ENCODE measurements at places on chromosomes 4 and X. TPM values are rescaled to one million over a fixed set of nuclear protein-coding genes. Genes with fewer than 3 reads are reported as not detected.

GDI1 gene
- polyA plus RNA-seq, result 108 TPM

DCAF8L1 gene
- polyA plus RNA-seq, result not detected

SNX25 gene
- polyA plus RNA-seq, result 18.5 TPM

SATL1 gene
- polyA plus RNA-seq, result 0.61 TPM

RXFP1 gene
- 8.0 TPM for polyA plus RNA-seq

LPAR4 gene
- polyA plus RNA-seq, result 8.0 TPM

SPACA5 gene
- not detected for polyA plus RNA-seq

PTTG2 gene
- not detected for polyA plus RNA-seq

CYBB gene
- polyA plus RNA-seq, result 15.7 TPM

POU3F4 gene
- not detected for polyA plus RNA-seq

LGI2 gene
- 3.0 TPM for polyA plus RNA-seq

HNRNPDL gene
- polyA plus RNA-seq, result 441 TPM

KIAA1210 gene
- polyA plus RNA-seq, result 1.2 TPM

ZNF732 gene
- 2.1 TPM for polyA plus RNA-seq

JADE1 gene
- polyA plus RNA-seq, result 26.0 TPM

NALF2 gene
- polyA plus RNA-seq, result 0.09 TPM

GASK1B gene
- polyA plus RNA-seq, result 27.0 TPM

STK26 gene
- polyA plus RNA-seq, result 12.8 TPM

MAGEB2 gene
- not detected for polyA plus RNA-seq

GYG2 gene
- 12.8 TPM for polyA plus RNA-seq

RTL5 gene
- polyA plus RNA-seq, result 29.1 TPM

HELT gene
- not detected for polyA plus RNA-seq

NKRF gene
- 13.4 TPM for polyA plus RNA-seq

PDLIM3 gene
- 15.7 TPM for polyA plus RNA-seq

HSFX2 gene
- not detected for polyA plus RNA-seq

FABP2 gene
- polyA plus RNA-seq, result 0.08 TPM

RGN gene
- polyA plus RNA-seq, result 14.9 TPM

GAGE12E gene
- not detected for polyA plus RNA-seq

HSD17B13 gene
- polyA plus RNA-seq, result 0.60 TPM

SCML1 gene
- 20.5 TPM for polyA plus RNA-seq

AMTN gene
- 0.58 TPM for polyA plus RNA-seq

CLDN22 gene
- polyA plus RNA-seq, result 0.35 TPM

CT47B1 gene
- not detected for polyA plus RNA-seq

SULT1B1 gene
- polyA plus RNA-seq, result 1.5 TPM

Measured in right lung (tissue), 10 donors.